ENCODE measurements at places on chromosomes 16 and 17.

DNA sequence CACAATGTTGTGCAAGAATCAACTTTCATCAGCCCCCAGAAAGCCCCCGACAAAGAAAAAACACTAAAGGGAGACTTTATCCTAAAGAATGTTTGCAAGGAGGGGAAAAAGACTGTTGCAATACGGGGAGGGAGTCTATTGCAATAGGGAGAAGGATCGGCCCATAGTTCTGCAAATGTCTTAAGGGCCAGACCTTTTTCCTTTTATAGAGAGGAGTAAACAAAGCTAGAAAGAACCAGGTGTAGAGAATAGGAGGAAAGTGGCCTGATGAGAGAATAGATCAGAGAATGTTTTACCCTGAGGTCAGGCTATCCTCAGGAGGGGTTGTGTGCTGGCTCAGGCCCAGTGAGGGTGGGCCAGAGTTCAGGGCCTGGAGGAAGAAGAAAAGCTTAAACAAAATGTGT lies 8.7 kb upstream of the CAVIN1 start:
- DNase-seq = no peak

- no peak for DNase-seq
These were observed 6.6 kb downstream of the ABI3 start for GRCh38 chr17:49216953-49217650.

GRCh38 chr17:70636517-70637133 lies 467.3 kb downstream of the KCNJ2 start:
- no peak for DNase-seq

- DNase-seq = no peak
These were observed 5.0 kb upstream of the DNASE1L2 start for GRCh38 chr16:2231016-2231931.

- no peak for DNase-seq
These were observed 19.6 kb downstream of the DNAH17 start for GRCh38 chr17:78557598-78558039.

DNA sequence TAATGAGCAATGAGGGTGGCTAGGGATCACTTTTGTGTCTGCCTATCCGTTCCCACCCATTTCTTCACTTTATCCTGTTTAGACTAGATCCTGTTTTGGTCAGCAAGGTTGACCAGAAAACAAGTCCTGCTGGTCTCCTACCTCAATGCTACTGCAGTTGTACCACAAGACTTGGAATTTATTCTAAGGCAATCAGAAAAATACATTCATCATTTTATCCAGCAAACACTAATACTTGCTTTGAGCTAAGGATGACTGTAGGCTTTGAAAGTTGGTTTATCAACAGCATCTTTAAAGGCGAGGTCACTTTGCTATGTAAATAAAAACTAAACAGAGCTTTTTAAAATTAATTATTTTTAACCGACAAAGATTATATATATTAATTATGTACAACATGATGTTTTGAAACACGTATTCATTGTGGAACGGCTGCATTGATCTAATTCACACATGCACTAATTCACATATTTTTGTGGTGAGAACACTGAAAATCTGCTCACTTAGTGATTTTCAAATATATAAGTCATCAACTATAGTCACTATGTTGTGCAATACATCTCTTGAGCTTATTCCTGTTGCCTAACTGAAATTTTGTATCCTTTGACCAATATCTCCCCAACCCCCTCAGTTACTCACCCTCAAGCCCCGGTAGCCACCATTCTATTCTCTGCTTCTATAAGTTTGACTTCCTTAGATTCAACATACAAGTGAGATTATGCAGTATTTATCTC lies 125.9 kb upstream of the HS3ST3A1 start:
- no peak for DNase-seq

- no peak for DNase-seq
These were observed at the start of gene NHLRC4 for GRCh38 chr16:566475-567372. Gene NHLRC4, plus strand, starts transcription at chr16:567005. Its CDS starts 1,043 bp downstream, at chr16:568048.

- DNase-seq = no peak
These were observed 390.3 kb downstream of the SLC39A11 start for GRCh38 chr17:72702136-72702735.

DNA sequence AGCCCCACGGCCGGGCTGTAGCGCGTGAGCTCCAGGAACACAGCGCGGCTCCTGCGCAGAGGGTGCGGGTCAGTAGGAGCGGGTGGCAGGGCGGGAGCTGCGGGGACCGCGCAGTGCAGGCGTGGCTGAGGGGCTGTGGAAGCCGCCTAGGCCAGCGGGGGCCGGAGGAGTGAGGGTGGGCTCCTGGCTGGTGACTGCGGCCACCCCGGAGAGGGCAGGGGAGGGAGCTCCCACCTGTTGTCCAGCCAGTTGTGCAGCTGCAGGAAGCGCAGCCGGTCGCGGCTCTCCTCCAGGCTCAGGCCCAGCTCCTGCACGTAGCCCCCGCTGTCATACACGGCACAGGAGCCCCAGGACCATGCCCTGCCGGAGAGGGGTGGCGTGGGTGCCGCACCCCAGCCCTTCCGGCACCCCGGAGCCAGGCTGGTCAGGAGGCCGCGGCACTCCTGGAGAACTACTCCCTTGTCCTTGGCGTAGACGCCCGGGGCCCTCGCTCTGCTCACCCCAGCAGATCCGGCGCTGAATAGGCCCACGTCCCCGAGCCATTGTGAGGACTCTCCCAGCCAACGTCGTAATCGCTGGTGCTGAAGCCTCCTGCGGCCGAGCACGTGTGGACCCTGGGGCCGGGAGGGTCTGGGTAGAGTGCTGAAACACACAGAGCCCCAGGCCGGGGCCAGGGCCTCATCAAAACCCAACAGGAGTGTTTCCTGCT lies 43.9 kb downstream of the TSC2 start:
- DNase-seq = no peak

- DNase-seq = no peak
These were observed 3.1 kb upstream of the BANP start for GRCh38 chr16:87948119-87948545.

DNA sequence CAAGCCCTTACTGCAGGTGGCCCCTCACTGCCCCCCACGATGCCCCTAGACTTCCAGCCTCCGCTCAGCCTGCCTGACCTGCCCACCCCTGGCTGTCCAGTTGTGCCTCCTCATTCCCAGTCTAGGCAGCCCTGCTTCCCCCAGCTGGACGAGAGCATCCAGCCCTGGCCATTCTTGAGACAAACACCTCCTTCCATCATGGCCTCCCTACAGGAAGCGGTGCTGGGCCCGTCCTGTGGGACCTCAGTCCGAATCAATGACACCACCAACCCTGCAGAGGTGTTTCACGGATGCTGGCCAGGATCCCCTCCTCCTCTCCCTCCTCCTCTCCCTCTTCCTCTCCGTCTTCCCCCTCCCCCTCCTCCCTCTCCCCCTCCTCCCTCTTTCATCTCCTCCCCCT lies 28.3 kb downstream of the CCDC40 start:
- no peak for DNase-seq

GRCh38 chr16:1510941-1511351 lies 17.8 kb downstream of the TELO2 start:
- DNase-seq = no peak

- no peak for DNase-seq
These were observed 25.6 kb upstream of the NPTX1 start for GRCh38 chr17:80501741-80502577.

- DNase-seq = no peak
These were observed 1.7 kb downstream of the RABEP1 start for GRCh38 chr17:5283571-5284315.

- DNase-seq = no peak
These were observed 1.2 kb upstream of the TNRC6C start for GRCh38 chr17:77957235-77957856.

DNA sequence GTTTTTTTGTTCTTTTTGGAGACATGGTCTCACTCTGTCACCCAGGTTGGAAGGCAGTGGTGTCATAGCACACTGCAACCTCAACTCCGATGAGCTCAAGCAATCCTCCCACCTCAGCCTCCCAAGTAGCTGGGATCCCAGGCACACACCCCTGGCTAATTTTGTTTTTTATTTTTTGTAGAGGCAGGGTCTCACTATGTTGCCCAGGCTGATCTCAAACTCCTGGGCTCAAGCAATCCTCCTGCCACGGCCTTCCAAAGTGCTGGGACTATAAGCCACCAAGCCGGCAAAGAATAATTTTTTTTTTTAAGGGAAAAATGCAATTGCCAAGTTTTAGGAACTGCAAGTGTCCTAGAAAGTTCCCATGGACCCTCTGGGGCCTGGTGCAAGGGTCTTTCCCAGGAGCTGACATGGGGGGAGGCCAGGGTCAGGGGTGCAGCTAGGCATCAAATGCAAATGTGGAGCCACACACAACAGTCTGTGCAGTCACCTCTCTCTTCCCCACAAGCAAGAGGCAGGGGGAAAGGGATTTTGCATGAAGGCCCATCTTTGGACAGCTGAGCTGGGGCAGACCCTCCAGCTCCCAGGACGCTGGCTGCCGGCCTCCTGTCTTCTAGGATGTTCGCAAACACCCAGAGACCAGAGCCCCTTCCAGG lies 20.1 kb upstream of the BCAR1 start:
- no peak for DNase-seq

- DNase-seq = no peak
These were observed 11.0 kb upstream of the KRT17 start for GRCh38 chr17:41635121-41636097.

DNA sequence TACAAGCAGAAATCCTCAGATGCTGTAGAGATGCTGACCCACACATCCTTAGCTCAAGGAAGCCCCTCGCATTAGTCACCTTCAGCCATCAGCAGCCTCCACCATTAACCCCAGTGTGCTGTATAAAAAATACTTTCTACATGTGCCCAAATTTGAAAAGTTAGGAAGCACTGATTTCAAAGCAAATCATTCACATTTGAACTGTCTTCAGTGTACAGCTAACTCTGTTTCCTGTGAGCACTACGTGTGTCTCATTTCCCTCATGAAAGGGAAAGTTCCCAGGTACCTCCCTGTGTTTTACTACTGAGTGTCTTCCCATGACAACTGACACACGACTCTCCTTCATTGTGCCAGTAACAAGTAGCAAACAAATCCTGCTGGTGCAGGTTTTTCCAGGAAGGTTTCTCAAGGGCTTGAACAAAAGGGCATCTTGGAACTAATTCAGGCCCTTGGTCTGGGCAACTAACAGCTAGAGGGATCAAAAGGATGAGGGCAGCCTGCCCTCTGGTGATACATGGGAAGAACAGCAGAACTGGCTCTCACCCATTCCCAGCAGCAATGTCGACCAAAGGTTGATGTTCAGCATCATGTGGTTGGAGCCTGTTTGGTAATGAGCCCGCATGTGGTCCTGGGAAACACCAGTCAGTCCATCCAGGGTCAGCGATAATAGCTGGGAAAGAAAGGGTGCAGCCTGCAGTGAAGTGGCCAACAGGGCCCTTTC lies 4.0 kb downstream of the SLC35B1 start:
- DNase-seq = peak; percentile 27

DNA sequence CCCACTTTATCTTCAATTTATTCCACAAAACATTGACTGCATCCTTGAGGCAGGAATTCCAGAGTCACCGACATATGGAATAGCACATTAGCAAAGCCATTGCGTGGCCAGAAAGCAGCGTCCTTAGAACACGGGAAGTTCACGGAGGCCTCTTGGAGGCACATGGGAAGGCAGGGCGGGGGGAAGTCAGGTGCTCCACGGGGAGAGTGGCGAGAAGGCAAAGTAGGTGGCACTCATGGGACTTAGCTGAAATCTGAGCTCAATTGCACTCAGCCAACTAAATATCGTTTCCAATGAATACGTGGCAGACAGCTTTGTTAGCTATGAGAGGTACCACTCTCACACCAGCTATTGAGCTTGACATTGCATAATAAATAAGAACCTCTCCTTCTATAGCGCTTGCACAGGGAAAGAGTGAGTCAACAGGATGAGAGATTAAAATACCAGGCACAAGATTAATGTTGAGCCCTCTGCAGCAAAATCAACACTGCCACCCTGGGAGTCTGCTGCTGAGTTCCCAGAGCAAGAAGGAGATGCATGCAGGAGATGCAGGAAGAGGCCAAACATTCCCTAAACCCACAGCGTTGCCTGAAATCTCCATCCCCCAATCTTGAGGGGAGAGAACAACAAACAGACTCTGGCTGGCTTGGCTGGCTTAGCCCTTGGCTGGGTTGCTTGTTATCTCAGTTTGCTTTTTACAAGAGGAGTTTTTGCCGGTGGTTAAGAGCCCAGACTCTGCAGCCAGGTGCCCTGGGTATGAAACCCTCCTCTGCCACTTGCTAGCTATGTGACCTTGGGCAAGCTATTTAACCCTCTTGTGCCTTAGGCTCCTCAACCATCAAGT lies 28.8 kb downstream of the ABCC12 start:
- peak; percentile 25 for DNase-seq

DNA sequence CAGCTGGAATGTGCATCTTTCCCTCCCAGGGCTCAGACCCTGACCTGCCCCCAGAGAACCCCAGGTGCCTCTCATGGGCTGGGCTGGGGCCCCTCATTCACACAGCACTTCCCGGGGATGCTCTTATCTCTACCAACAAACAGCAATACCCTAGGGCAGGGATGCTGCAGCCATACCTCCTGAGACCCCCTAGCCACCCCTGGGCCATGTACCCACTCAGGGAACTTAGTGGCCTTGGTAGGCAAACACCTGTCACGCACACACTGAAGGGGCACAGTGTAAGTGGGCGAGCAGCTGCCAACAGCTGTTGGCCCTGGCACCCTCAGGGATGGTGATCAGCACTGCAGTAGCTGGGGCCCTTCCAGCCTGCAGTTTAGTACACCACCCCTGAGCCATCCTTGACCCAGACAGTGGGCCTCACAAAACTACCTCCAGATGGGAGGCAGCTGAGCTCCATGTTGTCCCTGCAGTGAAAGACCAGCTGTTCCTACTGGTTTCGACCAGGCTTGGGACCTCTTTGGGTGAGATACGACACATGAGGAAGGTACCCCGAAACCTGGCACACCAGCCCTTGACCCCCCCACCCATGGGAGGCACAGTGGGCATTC lies 1723.6 kb downstream of the TP53TG3F start:
- no peak for DNase-seq

DNA sequence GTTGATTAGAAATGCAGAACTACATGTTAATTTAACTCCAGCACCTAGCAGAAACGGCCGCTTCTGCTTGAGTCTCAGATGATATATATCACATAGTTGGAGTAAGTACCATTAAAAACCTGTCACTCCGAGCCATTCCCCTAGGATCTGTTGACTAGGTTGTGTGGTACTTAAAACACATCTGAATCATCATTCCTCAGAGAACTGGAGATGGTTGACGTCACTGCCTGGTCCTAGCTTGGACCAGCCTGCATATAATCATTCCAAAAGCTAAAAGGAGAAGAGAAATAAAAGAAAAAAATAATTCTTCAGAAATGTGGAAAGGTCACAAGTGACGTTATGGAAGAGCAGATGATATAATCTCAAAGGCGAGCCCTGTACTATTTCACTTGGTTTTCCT lies 31.3 kb upstream of the RASL10B start:
- DNase-seq = no peak

- DNase-seq = no peak
These were observed 9.8 kb downstream of the DNAJA3 start for GRCh38 chr16:4435337-4436067.

DNA sequence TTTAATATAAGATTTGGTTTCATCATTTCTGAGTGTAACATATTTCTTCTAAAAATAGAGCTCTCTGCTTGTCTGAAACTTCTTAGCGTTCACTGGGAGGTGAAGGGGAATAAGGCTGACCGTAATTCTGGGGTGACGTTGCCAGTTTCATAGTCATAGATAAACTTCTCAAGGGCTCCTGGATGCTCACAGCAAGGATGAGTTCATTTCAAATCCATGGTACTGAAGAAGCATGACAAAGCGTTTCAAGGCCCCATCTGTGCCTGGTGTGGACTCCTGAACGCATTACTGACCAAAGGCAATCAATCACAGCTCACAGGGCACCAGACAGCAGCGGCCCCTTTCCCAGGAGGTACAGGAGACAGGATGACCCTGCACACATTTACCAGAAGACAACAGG lies 12.0 kb upstream of the EVPL start:
- no peak for DNase-seq
